ENCODE measurements at places on chromosomes 3 and 15.

DNA sequence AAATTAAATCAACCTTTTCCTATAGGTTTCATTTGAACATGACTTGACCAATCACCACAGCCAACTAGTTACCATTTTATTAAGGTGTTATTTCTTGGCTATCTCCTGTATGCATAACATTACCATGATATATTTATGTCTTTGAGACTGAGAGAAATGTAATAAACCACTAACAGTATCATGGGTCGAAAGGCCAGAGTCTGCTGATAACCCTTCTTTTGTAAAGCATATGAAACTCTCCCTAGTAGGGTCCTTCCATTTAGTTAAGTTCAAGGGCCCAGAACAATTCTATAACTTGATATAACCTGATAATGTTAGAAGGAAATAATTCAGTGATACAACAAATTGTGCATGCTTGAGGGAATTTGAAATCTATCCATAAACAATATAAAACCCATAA lies 14.3 kb upstream of the DPH6 start:
- no peak for DNase-seq

GRCh38 chr15:63211549-63211948 lies 22.1 kb downstream of the RAB8B start:
- no peak for DNase-seq

- DNase-seq: no peak
Observed at GRCh38 chr3:23248594-23249131, 45.5 kb downstream of the UBE2E2 start.

- no peak for DNase-seq
Observed at GRCh38 chr15:28118083-28118482, 19.0 kb upstream of the OCA2 start.

GRCh38 chr3:127172781-127173515 lies 20.0 kb upstream of the PRR23E start:
- DNase-seq: no peak

GRCh38 chr3:14634763-14635400 lies 16.7 kb upstream of the CCDC174 start:
- DNase-seq: peak; percentile 88

DNA sequence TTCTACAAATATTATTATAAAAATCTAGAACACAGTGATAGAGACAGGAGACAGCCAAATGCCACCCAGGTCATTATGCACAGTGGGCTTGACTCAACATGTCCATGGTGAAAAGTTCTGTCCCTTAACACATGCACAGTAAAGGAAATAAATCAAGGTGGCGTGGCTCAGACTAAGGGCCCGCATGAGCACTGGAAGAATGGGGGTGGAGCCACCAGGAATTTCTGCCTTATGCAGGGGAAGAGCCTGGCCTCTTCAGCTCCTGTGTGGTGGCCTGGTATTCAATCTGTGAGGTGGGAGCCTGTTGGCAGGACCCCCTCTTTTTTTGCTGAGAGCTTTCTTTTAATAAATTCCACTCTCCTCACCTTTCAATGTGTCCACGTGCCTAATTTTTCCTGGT lies 17.2 kb upstream of the SPG21 start:
- no peak for DNase-seq

DNA sequence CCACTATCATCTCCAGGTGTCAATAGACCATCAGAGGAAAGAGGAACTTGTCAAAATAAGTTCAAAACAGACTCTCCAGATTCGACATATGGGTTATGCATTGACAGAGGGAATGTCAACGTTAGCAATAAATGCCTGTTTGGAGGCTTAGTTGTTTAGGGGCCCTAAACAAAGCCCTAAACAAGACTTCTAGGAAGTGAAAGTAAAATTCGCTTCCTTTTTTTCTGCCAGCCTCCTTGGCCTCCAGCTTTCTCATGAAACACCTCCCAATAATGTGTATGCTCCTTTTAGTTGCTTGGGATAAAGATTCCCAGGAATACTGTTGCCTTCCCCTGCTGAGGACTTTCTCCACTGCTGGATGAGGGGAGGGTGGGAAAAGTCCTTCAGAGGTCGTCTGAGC lies 70.9 kb upstream of the ARNT2 start:
- no peak for DNase-seq

GRCh38 chr3:106161246-106161645 lies 292.4 kb upstream of the CBLB start:
- DNase-seq: peak; percentile 36

DNA sequence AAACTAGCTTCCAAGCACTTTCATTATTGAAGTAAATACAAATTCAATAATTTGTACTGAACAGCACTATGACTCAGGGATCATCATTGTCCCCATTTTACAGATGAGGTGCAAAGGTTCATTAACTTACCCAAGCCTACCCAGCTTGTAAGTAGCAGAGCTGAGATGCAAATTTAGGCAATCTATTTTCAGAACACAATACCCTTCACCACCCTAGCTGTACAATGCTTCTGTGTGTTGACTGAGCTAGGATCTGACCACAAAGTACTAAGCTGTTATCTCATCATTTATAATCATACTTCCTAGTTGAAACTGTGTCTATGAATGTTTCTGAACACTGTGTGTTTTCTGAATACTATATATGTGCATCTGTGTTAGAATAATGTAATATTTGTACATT lies 3.2 kb upstream of the ILDR1 start:
- no peak for DNase-seq

DNA sequence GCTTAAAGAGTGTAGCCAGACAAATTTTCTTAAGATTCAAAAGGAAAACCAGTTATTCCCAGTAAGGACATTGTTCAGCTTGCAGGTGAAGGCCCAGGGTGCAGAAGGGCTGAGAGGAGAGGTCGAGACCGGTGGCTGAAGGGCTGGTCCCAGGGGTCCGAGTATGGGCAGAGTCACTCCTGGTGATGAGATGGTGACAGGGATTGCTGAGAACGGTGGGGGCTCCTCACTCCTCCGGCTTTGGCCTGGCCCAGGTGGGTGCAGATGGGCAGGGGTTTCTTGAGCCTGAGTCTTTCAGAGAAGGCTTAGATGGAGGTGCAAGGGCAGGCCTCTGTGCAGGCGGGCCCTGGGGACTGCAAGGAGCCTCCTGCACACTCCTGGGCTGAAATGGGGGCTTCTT lies 56.2 kb downstream of the ZNF445 start:
- DNase-seq: no peak

DNA sequence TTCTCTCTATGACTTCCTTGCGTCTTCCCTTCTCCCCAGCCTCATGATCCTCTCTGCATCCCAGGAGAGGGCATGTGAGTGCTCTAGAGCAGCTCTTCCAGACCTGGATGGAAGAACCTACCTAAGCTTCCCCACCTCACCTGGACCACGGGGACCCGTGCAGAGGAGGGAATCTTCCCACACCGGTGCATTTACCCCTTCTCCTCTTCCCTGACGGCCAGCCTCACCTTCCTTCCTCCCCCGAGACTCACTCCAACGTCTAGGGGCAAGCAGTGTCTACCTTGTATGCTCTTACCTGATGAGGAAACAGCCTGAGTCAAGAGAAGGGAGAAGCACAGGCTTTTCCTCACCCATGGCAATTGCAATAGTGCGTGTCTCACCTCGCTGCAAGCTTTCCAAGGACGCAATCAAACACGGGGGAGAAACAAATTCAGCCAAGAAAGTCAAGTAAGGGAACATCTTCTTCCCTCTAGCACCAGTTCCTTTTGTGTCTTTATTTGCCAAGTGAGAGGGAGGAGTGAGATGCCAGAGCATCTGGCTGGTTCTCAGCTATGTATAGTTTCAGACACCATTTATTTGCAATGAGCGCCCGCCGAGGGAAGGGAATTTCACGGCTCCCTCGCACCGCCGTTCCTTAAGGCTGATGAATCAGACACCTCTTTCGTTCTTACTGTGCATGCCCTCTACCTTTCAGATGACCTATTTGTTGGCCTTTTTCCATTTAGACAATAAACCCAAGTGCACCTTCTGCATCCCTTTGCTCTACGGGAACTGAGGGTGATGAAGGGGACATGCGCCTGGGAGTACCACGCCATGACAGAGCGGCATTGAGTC lies 1.8 kb upstream of the CCR9 start:
- DNase-seq: no peak

- no peak for DNase-seq
Observed at GRCh38 chr3:107643038-107643883, 120.5 kb downstream of the BBX start.
